Activated CD4-positive, alpha-beta T cell treated with anti-CD3 and anti-CD28 coated beads, Interleukin-2, Interleukin-4, amounts not matched to agents 100 ng/mL and 50 ng/mL, durations not matched to agents 16 hours and 8 hours (primary cell): ENCODE measurements at places on chromosomes 12 and 14.

GRCh38 chr12:104054681-104055346 is 4.8 kb upstream of the GLT8D2 start:
- no peak for DNase-seq

GRCh38 chr12:122841544-122842321 is 6.5 kb downstream of the HIP1R start:
- DNase-seq, result no peak

- no peak for DNase-seq
These were observed 25.7 kb downstream of the KCNC2 start for GRCh38 chr12:75183967-75184366.

DNA sequence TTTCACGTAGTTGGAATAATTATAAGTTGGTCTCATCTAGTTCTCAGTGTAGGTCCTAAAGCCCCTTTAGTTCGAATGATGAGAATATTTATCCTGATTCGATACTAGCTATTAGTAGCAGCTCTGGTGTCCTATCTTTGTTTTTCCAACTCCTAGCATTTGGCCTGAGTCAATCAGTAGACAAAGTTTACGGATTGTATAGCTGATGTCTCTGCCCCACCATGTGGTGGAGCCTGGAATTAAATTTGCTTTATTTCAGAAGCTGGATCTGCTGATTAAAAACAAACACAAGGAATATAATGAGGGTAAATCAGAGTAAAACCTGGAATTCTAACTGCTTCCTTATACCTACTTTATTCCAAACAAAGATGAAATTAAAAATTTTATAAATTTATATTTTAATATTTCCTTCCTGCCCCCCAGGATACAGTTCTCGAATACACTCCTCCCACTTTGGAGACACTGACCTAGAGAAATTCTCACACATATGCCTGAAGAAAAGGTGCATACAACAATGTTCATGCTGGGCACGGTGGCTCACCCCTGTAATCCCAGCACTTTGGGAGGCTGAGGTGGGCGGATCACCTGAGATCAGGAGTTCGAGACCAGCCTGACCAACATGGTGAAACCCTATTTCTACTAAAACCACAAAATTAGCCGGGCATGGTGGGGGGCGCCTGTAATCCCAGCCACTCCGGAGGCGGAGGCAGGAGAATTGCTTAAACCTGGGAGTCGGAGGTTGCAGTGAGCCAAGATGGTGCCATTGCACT is 7.6 kb upstream of the BRMS1L start:
- DNase-seq, result peak; percentile 38

DNA sequence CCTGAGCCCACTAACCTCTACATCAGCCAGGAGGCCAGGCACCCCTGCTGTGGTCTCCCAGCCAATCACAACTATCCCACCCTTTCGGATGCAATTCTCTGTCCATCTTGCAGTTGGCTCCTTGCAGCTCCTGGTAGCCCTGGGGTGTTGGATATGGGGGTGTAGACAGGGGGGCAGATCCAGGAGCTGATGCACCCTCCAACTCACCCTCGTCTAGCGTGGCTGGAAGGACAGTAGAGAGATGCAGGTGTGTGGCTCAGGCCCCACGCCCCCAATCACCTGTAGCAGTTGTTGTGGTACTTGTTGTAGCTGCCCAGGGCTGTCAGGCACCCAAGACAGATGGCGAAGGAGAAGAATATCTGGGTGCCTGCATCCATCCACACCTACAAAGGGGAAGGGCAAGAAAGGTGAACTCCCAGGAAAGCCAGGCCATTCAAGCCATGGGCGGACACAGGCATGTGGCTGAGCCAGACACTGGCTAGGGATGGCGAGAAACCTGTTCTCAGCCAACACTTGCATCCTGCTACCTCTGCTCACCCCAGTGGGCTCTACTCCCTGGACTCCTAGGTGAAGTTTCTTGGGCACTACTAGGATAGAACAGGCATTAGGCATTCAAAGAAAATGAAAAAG is 13.4 kb upstream of the SLC6A12 start:
- DNase-seq, result no peak

GRCh38 chr12:95522692-95523091 is 28.6 kb downstream of the USP44 start:
- DNase-seq, result no peak

DNA sequence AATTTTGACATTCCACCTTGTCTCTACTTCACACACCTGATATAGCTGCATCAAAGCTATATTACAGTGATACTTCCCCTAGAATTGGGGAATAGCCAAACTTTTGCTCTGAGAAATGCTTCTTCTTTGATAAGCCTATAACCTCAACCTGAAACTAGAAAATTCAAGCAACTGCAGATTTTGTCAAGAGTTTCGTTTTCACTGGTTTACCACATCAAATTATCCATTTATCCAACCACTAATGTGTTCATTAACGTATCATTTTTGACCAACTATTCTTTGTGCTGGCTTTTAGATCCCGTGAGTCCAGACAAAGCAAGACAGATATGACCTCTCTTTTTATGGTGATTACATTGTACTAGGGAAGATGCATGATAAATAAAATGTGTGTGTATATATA is 13.5 kb upstream of the TAS2R46 start:
- DNase-seq, result no peak

GRCh38 chr14:37678916-37679315 is 83.5 kb downstream of the TTC6 start:
- no peak for DNase-seq

DNA sequence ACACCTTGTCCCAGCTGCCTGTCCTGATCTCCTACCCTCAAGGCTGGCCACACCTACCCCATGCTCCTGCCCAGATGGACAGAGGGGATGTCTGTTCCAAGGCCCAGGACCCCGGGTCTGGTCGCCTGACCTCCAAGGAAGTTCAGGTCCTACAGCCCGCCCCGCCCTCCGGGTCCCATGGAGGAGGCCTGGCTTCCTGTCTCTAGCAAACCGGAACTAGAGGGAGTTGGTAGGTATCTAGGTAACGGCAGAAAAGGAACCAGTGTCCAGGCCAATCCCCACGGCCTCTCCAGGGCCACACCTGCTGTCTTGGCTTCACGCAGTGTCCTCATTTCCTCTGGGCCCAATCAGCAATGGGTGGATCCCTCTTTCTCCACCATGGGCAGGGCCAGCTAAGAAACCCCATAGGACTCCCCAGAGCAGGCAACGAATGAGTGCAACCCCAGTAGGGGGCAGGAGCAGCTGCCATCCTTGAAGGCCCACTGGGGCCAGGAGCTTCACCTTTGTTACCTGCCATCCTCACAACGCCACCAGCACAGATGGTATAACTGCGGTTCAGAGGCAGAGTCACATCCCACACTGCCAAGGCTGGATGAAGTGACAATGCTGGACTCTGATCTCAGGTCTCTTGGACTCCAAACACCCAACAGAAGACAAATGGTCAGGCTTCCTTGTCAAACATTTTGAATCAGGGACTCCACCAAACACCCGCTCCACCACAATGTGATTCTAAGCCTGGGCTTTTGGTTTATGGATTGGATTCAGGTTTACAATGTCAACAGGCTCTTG is 25.1 kb upstream of the RPLP0 start:
- no peak for DNase-seq

DNA sequence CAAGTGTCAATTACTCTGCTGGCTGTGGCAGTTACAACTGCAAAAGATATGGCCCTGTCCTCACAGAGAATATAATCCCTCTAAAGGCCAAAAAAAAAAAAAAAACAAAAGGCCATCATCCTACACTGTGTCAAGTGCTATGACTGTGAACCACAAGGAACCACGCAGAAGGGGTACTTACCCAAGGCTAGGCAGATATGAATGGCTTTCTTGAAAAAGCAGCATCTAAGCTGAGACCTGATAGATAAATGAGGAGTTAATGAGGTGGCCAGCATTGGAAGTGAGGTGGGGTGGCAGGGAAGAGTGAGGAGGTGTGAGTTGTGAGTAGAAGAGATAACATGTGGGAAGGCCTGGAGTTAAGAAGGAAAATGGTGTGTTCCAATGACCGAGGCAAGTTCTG is 16.4 kb upstream of the IL22 start:
- no peak for DNase-seq

GRCh38 chr14:48725051-48725734 is 861.0 kb downstream of the RPS29 start:
- DNase-seq, result no peak

DNA sequence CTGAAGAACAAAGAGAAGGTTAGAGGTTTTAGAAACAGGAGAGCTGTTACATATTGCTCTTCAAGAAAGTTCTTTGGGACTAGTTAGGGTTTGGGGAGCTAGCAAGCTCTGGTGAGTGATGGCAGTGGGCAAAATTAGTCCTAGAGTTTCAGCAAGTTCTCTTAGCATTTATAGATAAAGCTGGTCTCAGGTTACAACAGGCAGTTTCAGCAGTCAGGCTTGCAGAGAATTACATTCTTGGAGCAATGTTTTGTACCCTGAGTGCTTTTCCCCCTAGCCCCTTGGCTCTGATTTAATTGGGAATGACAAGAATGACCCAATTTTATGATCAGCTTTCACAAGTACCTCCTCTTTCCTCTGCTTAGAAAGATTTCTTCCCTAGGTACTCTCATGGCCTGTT is 21.4 kb upstream of the EID3 start:
- no peak for DNase-seq

- no peak for DNase-seq
These were observed 36.6 kb downstream of the DHX37 start for GRCh38 chr12:124952295-124952694.

- DNase-seq, result peak; percentile 5
These were observed 8.5 kb downstream of the KRT85 start for GRCh38 chr12:52358575-52359350.

GRCh38 chr12:100221523-100221922 is 20.9 kb downstream of the ACTR6 start:
- DNase-seq, result no peak

DNA sequence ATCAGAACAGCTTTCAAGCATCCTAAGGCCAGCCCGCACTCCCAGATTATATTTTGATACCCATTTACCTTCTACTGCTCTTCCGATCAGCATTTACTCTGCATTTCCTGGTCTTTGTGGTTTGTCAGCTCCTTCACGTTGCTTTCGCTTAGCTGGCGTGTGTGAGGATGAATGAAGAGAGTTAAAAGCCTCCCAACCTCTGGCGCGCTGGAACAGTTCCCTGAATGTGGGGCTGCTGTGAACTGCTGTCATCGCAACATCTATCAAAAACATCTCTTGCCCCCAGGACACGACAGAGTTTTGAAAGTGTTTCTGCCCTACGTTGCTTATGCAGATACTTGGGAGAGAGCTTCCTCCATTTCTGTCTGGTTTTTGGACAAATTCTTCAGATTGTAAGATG is 129.2 kb downstream of the KCNA5 start:
- DNase-seq, result no peak

GRCh38 chr12:50021031-50021430 is 4.3 kb downstream of the RACGAP1 start:
- no peak for DNase-seq

- DNase-seq, result no peak
These were observed 51.1 kb downstream of the BRMS1L start for GRCh38 chr14:35877276-35877675.

DNA sequence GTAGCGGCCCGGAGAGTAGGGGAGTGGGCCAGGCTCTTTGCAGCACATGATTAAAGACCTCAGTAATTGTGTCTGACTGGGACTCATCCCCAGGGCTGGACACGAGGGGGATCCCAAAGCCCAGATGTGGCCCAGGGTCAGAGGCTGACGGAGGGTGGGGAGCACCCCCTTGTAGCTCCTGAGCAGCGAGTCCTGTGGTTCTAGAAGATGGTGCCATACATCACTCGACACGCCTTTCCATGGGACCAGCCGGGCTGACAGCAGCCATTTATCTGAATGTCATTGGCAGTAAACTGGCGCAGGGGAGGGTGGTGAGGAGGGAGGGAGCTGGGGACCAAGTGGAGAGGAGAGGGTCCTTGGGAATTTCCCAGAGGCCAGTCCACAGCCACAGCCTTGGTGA is 65.1 kb upstream of the FAM222A start:
- DNase-seq, result no peak

- no peak for DNase-seq
These were observed 16.2 kb upstream of the PTHLH start for GRCh38 chr12:27988594-27989233.

DNA sequence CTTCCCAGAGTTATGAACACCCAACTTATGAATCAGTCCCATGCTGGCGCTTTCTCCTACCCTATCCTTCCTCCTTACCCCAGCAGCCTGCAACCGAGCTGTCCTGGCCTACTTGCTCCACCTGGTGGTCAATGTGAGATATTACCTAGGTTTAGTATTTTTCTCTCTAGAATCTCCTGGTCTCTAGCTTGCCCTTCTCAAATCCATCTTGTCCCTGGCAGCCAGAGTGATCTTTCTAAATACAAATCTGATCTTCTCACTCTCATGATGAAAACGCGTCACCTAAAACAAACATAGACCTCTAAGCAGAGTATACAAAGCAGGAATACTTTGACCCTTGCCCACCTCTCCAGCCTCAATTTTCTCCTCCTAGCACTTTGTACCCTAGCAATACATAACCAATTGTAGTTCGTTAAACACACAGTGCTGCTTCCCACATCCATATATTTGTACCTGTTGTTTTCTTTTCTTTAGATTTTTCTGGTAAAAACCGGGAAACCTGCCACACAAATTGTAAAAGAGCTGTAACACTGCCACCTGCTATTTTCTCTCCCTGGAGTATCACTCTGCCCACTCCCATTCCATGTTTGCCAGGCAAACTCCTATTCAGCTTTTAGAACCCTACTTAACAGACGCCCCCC is 20.0 kb upstream of the TCP11L2 start:
- peak; percentile 49 for DNase-seq

DNA sequence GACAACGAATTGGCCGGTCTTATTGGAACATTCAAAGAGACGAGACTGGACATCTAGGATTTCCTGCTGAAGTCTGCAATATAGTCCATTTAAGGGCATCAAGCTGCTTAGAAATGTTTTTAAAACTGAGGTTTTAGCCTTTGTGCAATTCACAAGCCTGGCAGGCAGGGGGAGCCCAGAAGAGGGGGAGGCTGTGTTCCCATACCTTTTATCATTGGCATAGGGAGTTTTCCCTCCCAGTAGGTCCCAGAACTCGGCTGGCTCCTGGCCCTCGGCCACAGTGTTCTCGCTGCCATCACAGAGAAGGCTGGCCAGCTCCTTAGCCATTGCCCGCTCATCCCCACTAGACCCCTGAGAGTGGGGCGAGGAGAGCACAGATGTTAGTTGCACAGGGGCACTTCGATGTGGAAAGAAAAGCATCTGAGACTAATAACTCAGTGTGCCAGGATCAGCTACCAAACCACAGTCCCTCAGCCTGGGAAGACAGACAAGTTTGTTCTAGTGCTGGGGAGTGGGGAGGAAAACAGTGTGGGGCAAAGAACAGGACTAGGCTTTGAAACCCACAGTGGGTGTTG is 15.1 kb downstream of the AVIL start:
- DNase-seq, result peak; percentile 9
